ENCODE measurements at places on chromosomes 5 and 9.

DNA sequence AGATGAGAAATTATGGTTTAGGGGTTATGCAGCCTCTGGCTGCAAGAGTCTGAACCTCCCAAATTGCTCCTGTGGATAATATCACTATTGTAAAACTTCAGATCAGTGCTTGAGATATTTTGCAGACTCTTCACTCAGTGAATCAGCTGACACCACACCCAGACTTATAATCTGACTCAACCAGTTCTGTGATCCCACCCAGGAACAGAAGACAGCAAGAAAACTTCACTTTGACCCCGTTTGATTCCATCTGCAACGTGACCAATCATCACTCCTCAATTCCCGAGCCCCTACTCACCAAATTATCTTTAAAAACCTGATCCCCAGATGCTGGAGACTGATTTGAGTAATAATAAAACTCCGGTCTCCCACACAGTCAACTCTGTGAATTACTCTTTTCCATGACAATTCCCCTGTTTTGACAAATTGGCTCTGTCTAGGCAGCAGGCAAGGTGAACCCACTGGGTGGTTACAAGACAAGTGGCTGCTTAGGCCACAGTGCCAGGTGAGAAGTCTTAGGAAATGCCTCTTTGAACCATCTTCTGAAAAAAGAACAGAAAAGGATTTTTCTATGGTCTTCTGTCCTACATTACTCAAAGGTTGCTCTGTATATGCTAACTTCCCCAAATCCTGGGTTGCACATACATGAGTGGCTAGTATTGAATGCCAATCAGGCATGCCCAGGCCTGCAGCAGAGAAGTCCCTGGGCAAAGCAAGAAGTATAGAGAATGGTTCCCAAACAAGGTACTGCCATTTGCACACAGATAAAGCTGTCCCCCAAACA, 588.0 kb downstream of the PRELID2 start:
- DNase-seq: no peak

DNA sequence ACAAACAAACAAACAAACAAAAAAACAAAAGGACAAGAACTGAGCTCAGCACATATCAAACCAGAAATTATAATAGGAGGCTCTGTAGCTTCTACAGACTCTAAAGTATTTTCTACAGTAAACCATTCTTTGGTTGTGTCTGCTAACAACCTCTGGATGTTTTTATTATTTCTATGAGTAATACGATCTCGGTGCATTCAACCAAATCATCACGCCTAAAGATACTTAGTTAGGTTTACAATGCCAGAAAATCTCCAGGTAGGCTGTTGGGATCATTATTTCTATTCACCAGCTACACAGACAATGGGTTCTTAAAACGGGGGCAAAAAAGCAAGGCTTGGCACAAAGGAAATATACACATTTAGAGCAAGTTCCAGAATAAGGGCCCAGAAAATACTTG, 41.6 kb upstream of the ALDOB start:
- DNase-seq: no peak

- no peak for DNase-seq
Measured at GRCh38 chr9:87564791-87565241, 67.1 kb downstream of the DAPK1 start.

GRCh38 chr5:10367579-10367978, 14.1 kb downstream of the MARCHF6 start:
- no peak for DNase-seq

GRCh38 chr5:14853685-14854084, 17.9 kb downstream of the ANKH start:
- DNase-seq: no peak

DNA sequence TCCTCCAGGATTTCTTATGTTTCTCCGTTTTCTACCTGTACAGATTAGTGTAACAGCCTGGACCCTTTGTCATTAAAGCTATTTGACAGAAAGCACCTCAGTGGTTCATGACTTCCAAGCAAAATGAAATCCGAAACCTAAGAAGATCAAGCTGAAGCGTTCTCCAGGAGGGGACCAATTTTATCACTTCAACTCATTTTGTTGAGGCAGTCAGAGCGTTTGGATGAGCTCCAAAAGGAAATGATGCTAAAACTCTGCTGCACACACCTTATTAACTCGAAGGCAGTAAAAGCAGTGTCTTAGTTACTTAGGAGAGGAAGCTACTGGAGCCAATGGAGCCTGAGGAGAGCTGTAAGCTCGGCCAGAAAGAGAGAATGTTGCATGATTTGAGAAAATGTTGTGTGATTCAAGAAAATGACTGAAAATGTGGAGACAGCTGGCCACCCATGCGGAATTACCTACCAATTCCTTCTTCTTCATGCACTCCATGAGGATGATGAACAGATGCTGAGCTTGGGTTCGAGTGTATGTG, 346.7 kb upstream of the KLF9 start:
- DNase-seq: peak; percentile 45

GRCh38 chr9:137812356-137813023, 65.1 kb upstream of the CACNA1B start:
- DNase-seq: no peak

DNA sequence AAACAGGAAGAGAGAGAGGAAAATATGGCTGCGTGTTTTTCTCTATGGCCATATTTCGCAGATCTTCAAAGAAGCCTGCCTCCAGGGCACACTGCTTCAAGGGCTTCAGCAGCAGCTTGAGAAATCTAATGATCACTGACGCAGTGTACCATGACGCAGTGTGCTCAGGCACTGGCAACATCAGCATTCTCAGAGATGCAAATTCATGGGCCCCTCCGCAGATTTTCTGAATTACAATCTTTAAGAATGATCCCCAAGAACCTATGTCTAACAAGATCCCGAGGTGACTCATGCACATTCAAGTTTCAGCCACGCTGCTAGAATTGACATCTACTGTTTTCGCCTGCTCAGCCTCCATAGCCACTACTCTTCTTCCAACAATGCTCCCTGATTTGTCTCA, 143.9 kb upstream of the ZNF366 start:
- no peak for DNase-seq

- no peak for DNase-seq
Measured at GRCh38 chr5:14176888-14177287, 33.7 kb downstream of the TRIO start.

All from NCI-H2081 (cell line).